Pulmonary artery endothelial cell (primary cell): ENCODE measurements at places on chromosomes 2 and 18. TPM values are rescaled to one million over a fixed set of nuclear protein-coding genes. Genes with fewer than 3 reads are reported as not detected.

Gene BBS5
- total RNA-seq: 2.6 and 3.2 TPM in 2 replicates

Gene KCNG3
- total RNA-seq: 0.07 TPM in 1 of 2 replicates, not detected in the other

Gene PXDN
- 249 and 307 TPM in 2 replicates for total RNA-seq

Gene CREG2
- 0.81 and 1.6 TPM in 2 replicates for total RNA-seq

Gene RMDN2
- 2.8 and 3.0 TPM in 2 replicates for total RNA-seq

Gene TMEM247
- not detected in 2 replicates for total RNA-seq

Gene SLC8A1
- 5.7 and 12.5 TPM in 2 replicates for total RNA-seq

Gene VWC2L
- total RNA-seq: not detected in 2 replicates

Gene MSTN
- not detected in 2 replicates for total RNA-seq

Gene FAHD2B
- 3.6 and 14.6 TPM in 2 replicates for total RNA-seq

Gene CFC1
- not detected in 2 replicates for total RNA-seq

Gene L3MBTL4
- total RNA-seq: under 0.01 and 0.04 TPM in 2 replicates

Gene GRB14
- total RNA-seq: 3.9 and 4.3 TPM in 2 replicates

Gene ITGB6
- 0.07 TPM in 2 replicates for total RNA-seq

Gene RUFY4
- total RNA-seq: not detected in 2 replicates

Gene RABL2A
- total RNA-seq: 3.9 and 6.1 TPM in 2 replicates

Gene MBD5
- 7.3 and 13.0 TPM in 2 replicates for total RNA-seq

Gene DYSF
- 82.1 and 110 TPM in 2 replicates for total RNA-seq

Gene LAMA1
- total RNA-seq: under 0.01 and 0.07 TPM in 2 replicates

Gene CAVIN2
- total RNA-seq: 119 and 193 TPM in 2 replicates

Gene RAB6C
- total RNA-seq: not detected in 2 replicates

Gene FBXO36
- 0.63 and 2.0 TPM in 2 replicates for total RNA-seq

Gene APCDD1
- 0.04 and 0.20 TPM in 2 replicates for total RNA-seq

Gene USP37
- 7.9 and 11.8 TPM in 2 replicates for total RNA-seq

Gene HYCC2
- 11.6 and 16.2 TPM in 2 replicates for total RNA-seq

Gene COLEC12
- 13.5 and 24.3 TPM in 2 replicates for total RNA-seq

Gene PRSS56
- not detected in 2 replicates for total RNA-seq

Gene PGAP1
- total RNA-seq: 9.3 and 10.4 TPM in 2 replicates

Gene TRIM43
- total RNA-seq: not detected in 2 replicates

Gene CFAP65
- total RNA-seq: under 0.01 TPM in 1 of 2 replicates, not detected in the other

Gene TNFRSF11A
- total RNA-seq: 3.3 and 3.5 TPM in 2 replicates

Gene NCKAP1
- total RNA-seq: 150 and 190 TPM in 2 replicates
